Hematopoietic multipotent progenitor cell treated with erythropoietin and hydrocortisone succinate and interleukin-3 and kit ligand, for 6 days (in vitro differentiated cells): ENCODE measurements at places on chromosomes 13 and 19.
A peak's percentile ranks its signal among the peaks of the same experiment; 100 is the strongest.

GRCh38 chr13:52712385-52712784 lies 27.2 kb downstream of the CNMD start:
- no peak for DNase-seq

- DNase-seq: peak; percentile 35
These were observed 44.3 kb upstream of the N4BP2L1 start for GRCh38 chr13:32472194-32472621.

GRCh38 chr13:97319113-97319720 lies 97.1 kb downstream of the MBNL2 start:
- peak; percentile 30 for DNase-seq

DNA sequence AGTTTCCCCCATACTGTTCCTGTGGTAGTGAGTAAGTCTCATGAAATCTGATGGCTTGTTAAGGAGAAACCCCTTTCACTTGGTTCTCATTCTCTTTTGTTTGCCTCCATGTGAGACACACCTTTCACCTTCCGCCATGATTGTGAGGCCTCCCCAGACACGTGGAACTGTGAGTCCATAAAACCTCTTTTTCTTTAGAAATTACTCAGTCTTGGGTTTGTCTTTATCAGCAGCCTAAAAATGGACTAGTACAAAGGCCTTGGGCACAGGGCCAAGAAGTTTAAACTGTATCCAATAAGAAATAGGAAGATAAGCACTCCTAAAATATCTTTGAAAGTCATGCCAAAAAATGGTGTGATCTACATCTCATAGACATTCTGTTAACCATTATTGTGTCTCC lies 176.9 kb downstream of the TBC1D4 start:
- peak; percentile 93 for DNase-seq

- no peak for DNase-seq
These were observed 164.4 kb downstream of the USP12 start for GRCh38 chr13:27007166-27007565.

GRCh38 chr13:78309497-78310180 lies 293.7 kb downstream of the POU4F1 start:
- DNase-seq: no peak

DNA sequence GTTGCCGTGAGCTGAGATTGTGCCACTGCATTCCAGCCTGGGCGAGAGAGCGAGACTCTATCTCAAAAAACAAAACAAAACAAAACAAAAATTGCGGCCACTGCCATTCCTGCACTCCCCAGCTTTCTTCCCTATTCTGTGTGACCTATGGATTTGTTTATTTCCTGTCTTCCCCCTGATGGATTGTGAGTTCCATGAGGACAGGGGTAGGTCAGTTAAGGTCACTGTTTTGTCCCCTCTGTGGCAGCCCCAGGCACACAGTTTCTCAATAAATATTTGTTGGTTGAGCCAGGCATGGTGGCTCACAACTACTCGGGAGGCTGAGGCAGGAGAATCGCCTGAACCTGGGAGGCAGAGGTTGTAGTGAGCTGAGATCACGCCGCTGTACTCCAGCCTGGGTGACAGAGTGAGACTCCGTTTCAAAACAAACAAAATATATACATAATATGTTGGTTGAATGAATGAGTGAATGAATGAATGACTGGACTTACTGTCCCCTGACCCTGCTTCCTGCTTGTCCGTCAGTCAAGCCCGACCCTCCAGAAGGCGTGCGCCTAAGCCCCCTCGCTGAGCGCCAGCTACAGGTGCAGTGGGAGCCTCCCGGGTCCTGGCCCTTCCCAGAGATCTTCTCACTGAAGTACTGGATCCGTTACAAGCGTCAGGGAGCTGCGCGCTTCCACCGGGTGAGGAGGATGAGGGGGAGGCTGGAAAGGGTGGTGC lies 5.0 kb downstream of the EBI3 start:
- no peak for DNase-seq
